ENCODE measurements at places on chromosomes 4 and X.

DNA sequence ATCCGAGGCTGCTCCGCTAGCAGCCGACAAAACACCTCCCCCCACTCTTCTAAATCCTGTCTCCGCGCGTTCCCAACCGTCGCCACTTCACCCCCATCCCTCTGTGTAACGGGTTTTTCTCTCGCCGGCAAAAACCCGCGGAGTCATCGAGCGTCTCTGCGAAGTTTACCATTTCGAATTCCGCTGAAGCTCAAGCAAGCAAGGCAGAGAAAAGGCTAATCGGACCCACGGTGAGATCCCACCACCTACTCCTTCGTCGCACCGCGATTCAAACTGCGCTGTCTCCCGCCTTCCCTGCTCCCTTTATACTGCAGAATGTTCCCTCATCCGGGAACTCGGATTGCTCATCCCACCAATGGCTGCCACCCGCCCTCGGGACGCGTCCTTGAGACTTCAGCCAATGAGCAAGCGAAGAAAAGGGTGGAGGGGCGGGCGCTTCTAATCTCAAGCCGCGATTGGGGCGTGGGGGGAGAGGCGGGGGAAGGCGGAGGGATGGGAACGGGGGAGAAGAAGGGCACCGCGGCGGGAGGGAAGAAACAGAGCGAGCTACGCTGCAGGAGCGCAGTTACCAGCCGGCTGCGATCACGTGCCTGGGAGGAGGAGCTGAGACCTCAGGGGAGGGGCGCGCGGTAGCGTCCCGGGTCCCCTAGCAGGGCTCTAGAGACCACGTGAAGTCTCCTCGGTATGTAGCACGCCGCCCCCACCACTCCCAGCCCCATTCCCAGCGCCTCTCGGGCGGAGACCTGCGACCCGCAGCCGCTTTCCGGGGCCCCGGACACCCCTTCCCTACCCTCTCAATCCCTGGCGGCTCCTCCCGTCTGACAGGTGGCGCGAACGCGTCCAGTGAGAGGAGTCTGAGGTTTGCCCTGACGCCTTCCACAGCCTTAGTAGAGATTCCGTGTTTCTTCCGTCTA lies at the start of gene H2AZ1:
Gene H2AZ1, minus strand, starts transcription at position 277 of the 914 bp plus-strand sequence. Its CDS starts 105 bp downstream, at position 172.
- DNase-seq = peak; percentile 100

- DNase-seq = no peak
Measured at GRCh38 chr4:16480011-16480410, 253.7 kb upstream of the TAPT1 start.

DNA sequence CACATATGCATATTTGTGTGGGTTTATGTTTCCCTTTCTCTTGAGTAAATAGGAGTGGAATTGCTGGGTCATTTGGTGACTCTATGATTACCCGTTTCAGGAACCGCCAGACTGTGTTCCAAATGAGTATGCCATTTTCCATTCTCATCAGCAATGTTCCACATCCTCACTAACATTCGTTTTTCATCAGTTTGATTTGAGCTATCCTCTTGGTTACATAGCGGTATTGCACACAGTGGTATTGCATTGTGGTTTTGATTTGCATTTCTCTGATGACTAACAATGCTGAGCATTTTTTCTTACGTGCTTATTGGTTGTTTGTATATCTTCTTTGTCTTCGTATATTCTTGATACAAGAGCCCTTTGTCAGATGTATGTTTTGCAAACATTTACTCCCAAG lies 218.0 kb upstream of the AMOT start:
- no peak for DNase-seq

DNA sequence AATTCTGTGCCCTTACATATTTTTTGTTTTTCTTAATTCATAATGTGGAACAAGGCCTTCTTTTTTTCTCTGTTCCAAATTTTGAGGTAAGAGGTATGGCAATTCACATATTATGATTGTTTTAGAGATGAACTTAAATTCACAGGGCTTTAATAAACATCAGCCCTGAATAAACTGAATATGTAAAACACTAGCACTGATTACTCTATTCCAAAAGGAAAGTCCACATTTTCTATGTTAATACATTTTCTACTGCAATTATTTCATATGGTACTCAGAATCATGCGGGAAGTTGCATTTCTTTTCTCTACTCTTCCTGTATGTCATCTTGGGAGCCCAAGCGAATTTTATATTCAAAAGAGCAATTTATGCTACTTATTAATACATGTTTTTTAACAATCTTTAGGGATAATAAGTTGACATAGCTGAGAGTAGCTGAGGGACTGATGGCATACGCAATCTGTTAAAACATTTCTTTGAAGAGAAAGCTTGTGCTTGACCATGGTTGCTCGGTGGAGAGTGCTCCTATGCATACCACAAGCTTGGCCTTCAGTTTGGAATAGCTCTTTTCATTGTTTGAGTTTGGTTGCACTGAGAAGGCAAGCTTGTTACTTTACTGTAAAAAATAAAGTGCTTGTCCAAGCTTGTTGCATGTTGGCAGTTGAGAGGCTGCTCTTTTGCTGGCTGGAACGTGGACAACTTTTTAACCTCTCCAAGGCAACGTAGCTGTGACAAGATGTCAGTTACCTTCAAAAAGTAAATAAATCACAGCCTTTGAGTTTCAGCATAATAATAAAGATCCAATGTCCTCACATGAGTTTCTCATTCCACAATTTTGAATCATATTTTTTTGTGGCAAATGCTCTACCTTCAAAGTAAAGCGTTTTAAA lies 196.3 kb upstream of the SPRY1 start:
- DNase-seq = no peak

- DNase-seq = no peak
Measured at GRCh38 chrX:140389331-140389730, 115.5 kb downstream of the SOX3 start.

GRCh38 chr4:175460414-175460813 lies 351.6 kb downstream of the GPM6A start:
- no peak for DNase-seq

- no peak for DNase-seq
Measured at GRCh38 chr4:38534344-38535045, 129.5 kb upstream of the KLF3 start.

GRCh38 chr4:10740891-10741620 lies 56.5 kb upstream of the CLNK start:
- no peak for DNase-seq

- DNase-seq = no peak
Measured at GRCh38 chr4:3345384-3345783, 52.6 kb downstream of the RGS12 start.

GRCh38 chr4:21915761-21916160 lies 32.8 kb downstream of the KCNIP4 start:
- DNase-seq = no peak

- no peak for DNase-seq
Measured at GRCh38 chr4:48509543-48509942, 19.5 kb downstream of the ZAR1 start.

GRCh38 chrX:79361192-79361870 lies 5.8 kb downstream of the ITM2A start:
- DNase-seq = no peak

DNA sequence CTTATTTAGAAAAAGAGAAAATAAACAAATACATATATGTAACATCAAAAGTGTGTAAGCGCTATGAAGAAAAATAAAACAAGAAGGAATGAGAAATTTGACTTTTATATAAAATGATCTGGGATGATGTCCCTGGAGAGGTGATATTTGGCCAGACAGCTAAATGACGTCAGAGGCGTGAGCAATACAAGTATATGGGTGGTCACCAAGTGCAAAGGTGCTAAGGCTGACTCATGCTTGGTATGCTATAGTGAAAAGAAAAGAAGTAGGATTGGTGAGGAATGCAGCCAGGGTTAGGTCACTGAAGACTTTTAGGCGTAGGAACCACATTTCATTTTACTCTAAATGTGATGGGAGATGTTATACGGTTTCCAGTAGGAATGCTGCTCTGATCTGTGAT lies 1049.1 kb upstream of the TENM3 start:
- DNase-seq = no peak
